ENCODE measurements at places on chromosomes 5 and 9.

DNA sequence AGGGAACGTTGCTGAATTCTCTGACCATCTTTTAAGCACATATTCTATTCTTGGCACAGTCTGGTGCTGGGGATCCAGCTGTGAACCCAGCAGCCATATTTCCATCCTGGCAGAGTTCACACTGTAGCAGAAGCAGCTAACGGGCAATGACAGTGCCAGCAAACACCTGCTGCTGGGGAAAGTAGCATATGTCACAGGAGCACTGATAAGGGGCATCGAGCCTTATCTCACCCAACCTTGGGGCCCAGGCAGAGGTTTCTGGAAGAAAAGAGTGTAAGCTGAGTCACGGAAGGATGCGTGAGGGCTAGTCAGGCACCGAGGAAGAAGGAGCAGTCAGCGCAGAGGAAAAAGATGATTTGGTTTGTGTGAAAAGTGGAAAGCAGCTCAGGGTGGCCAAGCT is 1.1 kb downstream of the NDOR1 start:
- DNase-seq = no peak

DNA sequence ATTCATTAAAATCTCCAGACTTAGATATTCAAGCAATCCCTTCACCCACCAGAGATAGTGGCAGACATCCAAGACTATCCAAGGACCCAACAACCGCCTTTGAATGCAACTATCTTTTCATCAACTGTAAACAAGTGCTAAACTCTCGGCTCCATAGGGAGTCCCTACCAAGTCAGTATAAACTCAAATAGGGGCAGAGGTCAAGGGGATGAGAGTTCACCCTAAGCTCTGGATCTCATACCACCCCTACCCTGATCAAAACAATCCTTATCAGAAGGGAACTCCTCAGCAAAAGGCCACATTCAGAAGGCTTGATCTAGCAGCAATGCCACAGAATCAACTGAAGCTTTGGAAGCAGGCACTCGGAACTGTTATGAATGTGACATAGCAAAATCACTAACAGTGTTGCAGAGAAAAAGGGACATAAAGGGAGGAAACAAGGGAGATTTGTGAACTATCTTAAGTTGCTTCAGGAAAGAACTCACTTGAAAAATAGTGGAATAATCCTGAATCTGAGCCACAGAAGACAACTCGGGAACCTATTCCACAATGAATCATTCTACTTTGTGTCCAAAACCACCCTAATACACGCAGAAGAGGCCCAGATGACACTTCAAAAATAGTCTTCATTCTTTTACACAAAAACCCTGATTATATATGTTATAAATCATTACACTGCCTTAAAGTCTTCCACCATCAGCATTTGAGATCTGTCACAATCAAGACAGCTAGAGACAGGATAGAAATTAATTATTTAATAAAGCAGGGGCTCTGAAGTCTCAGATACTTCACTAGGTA is 49.8 kb downstream of the NR6A1 start:
- no peak for DNase-seq

GRCh38 chr5:76404223-76405211 is 1.4 kb downstream of the IQGAP2 start:
- DNase-seq = no peak

DNA sequence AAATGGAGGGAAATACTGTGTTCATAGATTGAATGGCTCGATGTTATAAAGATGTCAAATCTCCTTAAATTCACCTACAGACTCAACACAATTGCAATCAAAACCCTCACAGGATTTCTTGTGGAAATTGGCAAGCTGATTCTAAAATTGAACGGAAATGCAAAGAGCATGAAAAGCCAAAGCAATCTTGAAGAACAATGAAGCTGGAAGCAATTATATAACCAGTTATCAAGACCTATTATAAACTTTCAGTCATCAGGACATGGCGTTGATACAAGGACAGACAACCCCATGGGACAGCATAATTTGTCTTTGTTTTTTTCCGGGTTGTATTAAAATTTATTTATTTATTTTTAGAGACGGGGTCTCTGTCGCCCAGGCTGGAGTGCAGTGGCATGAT is 53.5 kb upstream of the OTULINL start:
- DNase-seq = no peak

- no peak for DNase-seq
Measured at GRCh38 chr5:131416729-131417128, 152.9 kb downstream of the CDC42SE2 start.

DNA sequence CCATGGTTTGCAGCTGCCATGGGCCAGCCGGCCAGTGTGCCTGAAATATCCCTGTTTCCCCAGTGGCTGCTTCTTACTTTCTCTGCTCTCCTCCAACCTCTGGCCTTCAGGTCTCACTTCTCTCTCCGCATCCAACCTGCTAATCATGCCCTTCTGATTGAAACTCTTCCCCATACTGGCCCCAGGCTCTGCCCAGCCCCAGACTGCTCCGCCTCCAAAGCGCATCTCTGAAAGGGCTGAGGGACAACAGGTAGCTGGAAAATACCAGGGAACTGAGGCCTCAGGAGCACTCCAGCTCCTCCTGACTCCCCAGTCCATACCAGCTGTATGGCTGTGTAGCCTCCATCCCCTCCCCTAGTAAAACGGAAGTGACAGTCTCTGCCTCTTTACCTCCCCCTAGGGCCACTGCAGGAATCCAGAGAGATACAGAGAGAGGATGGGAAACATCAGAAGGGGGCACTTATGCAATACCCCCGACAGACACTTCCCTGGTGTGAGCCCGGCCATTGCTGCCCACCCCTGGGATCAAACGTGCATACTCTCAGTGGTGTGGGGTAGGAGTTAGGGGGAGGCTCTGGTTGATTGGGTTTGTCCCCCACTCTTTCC is 34.2 kb downstream of the PAX5 start:
- no peak for DNase-seq

DNA sequence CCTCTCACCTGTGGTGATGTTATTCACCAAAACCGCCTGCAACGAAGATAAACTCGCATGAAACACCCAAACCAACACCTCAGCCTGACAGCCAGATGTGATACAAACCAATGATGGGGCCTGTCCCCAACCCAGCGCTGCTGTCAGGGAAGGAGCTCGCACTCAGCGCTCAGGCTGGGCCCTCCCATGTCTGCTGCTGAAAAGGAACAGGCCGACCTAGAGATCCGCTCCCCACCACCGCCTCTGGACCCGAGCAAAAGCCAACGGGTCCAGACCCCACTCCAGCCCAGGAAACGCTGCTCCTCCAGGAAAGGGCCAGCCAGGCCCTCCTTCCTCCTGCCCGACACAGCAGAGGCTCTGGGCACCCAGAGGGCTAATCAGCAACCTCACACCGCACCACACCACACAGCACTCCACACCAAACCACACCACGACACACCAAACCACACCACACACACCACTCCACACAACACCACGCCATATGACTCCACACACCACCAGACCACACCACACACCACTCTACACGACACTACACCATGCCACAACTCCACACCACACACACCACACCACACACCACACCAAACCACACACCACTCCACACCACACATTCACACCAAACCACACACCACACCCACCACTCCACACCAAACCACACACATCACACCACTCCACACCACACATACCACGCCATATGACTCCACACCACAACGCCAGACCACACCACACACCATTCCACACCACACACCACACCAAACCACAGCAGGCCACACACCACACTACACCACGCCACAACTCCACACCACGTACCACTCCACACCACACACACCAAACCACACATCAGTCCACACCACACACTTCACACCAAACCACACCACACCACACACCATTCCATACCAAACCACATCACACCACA is 46.5 kb downstream of the GOLM1 start:
- DNase-seq = no peak

DNA sequence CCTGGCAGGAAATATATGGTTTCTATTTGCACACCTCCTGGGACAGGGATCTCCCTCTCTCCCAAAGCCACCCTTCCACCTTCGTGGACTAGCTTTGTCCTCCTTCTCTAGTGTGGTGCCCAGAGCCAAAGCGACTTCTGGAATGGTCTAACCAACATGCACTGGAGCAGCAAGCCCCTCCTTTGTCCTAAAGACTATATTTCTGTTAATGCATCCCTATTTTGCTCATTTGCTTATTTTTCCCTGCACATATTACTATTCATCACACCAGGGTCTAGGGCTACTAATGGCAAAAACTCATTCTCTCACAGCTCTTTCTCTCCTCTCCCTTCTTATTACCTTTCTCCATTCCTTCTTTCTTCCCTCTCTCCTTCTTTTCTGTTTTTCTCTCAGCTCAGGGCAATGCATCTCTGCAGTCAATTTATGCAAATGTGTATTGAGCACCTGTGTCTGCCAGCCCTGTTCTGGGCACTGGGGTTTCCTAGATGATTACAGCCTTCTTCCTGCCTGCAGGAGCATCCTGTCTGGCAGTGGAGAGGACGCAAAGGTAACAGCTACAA is 2.8 kb upstream of the NEURL1B start:
- no peak for DNase-seq

DNA sequence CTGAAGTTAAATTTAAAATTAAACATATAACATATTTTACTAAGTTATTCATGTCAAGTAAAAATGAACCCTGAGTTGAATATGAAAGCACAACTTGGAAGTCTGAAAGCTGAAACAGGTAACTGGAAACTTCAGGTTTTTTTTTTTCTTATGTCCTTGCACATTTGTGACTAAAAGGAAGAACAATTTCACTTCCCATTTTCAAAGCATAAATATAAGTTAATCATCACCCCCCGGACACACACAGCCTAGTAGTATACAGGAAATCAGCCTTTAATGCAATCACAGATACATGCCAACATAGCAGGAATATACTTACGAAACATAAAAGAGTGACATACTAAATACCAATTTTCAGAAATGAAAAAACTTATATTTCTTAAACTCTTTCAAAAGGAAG is 225.9 kb downstream of the RFX3 start:
- DNase-seq = no peak

DNA sequence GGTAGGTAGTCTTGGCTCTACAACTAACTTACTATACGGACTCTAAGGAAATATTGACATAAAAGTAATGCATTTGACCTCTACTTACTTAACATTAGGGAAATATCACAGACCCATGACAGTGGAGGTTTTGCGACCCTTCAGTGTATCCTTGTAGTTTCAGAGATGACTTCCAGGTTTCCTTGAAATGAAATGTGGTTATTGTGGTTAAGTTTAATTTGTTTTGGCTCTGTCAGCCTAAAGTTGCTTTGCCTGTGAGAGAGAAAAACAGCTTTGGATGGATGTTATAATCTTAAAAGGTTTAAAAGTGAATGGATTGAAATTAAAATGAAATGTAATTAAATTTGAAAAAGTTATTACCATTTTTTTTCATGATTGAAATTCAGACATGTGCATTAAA is 42.9 kb downstream of the LRRTM2 start:
- no peak for DNase-seq

DNA sequence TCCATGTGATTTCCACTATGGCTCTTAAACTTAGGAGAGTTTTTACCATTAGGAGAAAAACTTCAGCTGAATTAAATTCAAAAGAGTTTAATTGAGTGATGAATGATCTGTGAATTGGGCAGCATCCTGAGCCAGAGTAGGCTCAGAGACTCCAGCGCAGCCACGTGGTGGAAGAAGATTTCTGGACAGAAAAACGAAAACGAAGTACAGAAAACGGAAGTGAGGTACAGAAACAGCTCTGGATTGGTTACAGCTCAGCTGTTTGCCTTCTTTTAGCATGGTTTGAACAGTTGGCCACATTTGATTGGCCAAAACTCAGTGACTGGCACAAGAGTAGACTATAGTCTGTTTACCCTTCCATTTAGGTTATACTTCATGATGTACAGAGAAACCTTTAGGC is 69.2 kb upstream of the PLPP1 start:
- DNase-seq = no peak

DNA sequence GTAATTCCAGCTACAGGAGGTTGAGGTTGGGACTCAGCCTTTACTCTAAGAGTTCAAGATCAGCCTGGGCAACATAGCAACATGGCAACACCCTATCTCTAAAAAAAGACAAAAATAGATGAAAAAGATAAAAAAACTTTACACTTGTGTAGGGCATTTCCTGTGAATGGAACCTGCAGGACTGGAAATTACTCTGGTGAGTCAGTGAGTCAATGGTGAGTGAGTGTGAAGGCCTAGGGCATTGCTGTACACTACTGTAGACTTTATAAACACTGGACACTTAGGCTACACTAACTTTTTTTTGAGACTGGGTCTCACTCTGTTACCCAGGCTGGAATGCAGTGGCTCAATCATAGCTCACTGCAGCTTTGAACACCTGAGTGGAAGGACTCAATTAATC is 19.5 kb upstream of the ARSI start:
- no peak for DNase-seq

DNA sequence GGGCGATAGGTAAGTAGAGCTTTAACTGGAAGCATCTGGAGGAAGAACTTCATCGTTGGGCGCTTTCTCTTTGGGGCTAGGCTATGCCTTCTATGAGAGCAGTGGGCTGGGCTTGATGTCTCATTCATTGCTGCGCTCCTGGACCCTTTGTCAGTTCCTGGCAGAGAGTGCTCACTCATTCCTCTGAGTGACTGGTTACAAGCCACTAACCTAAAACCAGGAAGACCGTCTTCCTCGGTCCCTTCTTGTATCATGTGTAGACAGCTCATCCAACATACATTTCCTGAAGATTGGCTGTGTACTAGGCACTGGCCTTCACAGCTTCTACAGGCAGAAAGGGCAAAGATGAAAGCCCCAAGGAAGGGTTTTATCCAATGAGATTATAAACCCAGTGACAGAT is 6.4 kb downstream of the SWI5 start:
- no peak for DNase-seq

DNA sequence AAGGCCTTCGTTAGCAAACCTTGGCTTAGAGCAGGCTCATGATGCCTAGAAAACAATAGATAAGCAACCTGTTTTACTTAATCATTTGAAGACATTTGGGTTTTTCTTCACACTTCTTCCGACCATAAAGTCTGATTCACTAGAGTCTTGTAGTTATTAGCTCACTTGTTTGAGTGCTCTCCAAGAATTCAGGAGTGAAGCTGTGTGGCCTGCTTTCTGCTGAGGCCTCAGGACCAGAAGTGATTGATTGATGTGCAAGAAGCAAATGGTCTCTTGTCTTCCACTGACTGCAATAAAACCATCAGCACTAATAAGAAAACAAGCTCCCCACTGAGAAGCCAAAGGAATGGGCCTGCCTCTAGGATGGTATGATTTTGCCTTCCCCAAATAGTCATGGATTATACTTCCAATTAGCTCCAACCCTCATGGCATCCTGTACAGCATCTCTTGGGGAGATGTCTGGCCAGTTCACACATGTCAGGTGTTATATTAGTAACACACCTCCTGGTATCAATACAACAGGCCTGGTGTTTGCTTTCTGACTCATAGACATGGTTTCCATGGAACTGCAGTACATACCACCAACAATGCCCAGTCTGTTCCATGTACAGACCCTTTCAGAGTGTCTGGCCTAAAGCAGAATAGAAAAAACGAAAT is 317.6 kb downstream of the CWC27 start:
- DNase-seq = no peak

- no peak for DNase-seq
Measured at GRCh38 chr9:109283012-109283411, 37.8 kb downstream of the EPB41L4B start.
